NCI-H2029 (cell line): ENCODE measurements at places on chromosomes 1 and 21.

DNA sequence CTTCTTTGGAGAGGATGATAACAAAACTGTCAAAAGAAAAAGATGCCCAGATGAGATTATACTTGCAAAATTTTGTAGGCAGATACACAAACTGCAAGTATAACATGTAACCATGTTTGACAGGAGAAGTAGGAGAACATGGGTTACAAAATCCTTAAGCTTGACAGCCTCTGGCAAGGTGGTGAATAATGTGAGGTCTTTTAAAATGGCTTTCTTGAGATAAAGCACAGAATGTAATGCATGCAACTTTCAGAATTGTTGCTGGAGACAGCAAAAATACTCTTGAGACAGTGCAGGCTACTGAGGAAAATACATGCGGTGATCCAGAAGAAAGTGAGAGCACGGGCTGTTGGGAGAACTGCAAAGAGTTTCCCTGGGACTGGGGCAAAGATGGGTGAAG, 24.7 kb downstream of the DNAJC6 start:
- no peak for DNase-seq

GRCh38 chr1:15345705-15346345, 63.9 kb upstream of the EFHD2 start:
- DNase-seq = no peak

DNA sequence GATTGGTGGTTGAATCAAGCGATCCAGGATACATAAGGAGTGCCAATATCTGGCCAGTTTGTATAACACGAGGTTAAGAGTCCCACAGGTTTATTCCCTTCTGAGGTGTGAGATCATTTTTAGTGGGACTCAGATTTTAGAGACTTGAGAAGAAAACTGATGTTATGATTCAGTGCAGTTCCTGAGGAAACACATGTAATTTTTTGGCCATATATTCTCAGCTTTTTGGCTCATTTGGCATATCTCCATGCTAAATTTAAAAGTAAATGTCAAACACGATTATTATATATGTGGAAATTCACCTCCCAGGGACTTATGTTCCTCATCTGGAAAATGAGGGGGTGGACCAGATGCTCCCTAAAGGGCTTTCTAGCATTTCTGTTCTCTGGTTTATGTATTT, 39.2 kb upstream of the SERBP1 start:
- no peak for DNase-seq

DNA sequence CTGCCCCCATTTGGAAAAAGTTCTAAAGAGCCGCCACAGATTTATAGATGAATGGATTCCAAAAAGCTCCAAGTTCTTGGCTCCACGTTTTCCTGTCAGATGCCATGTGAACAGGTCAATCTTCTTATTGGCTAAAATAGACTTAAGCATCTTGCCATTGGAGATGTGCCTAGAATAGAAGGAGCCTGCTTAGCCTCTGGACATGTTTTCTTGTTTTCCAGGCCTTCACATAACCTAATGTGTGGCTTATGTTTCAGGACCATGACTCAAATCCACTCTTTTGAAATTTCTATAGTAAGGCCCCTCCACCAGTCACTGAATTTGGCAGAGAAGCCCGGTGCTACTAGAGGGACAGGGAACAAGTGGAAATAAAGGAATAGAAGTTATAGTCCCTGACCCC, 31.5 kb downstream of the PHC2 start:
- DNase-seq = no peak

GRCh38 chr1:183032122-183032921, 9.1 kb downstream of the LAMC1 start:
- no peak for DNase-seq

DNA sequence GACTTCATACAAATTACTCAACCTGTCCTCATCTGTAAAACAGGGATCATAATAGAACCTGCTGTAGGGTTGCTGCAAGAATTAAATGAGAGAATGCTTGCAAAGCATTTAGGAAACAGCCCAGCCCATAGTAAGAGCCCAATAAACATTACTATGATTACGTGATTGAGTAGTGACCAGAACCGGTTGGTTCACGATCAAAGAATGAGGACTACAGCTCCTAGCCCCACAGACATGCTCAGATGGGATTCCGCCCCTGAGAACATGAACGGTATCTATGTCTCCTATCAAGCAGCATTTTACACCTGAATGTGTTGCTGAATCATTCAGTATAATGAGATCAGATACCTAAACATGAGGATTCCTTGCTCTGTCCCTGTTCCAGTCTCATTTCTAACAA, 104.8 kb upstream of the ZNF648 start:
- no peak for DNase-seq

- DNase-seq = no peak
Observed at GRCh38 chr1:38690790-38691449, 168.7 kb downstream of the RRAGC start.

DNA sequence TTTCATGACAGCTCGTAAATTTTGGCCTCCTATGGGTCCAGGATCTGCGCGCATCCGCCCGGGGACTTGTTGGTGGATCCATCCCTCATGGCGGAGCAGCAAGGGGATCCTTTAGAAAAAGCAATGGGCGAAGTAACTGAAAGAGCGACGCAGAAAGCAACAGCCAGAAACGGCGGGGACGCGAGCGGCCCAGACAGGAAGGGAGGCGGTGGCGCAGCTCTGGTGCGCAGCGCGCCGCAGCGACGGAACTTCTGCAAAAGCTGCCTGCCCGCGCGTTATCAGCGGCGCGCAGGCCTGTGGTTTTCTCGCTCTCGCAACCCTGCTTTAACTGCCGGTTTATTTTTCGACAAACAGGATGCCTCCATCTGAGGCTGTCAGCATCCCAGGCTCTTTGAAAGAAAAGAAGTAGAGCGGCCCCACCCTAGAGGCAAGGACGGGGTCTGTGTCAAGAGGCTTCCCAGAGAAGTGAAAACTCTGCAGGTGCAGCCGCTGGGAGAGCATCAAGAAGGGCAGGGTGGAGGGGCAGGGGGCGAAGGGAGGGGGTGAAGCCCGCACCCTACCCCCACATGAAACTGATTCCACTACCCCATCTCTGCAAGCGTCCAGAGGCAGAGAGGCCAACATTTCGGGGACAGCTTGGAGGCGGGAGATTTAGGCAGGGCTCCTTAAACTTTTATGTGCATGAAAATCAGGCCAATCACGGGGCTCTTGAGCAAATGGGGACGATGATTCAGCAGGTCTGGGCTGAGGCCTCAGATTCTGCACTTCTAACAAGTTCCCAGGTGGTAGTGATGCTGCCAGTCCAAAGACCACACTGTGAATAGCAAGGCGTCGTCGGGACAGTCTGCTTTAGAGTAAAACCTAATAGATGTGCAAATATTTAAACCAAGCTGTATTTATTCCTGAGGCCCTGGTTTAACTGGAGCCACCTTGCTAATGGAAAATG, 22.2 kb downstream of the RUNX1 start:
- no peak for DNase-seq

DNA sequence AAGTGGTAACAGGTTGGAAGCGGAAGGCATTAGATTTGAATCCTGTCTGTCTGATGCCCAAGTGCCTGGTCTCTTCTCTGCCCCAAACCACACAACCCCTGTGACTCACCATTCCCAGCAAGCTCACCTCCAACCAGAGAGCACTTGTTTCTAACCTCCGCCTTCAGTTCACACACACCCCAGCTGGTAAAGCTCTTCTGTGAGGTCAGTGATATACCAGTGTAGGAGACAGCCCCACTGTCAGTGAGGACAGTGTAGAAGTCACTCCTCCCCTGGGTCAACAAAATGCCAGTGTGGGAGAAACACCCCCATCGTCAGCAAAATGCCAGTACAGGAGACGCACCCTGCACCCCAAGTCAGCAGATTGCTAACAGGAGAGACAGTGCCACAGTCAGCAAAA, 2.6 kb downstream of the RIMS3 start:
- DNase-seq = no peak

- DNase-seq = no peak
Observed at GRCh38 chr1:13699510-13699909, 478 bp upstream of the PRDM2 start.

GRCh38 chr1:30670240-30671060, 52.9 kb downstream of the MATN1 start:
- DNase-seq = no peak

- no peak for DNase-seq
Observed at GRCh38 chr1:43056981-43057391, 98.3 kb upstream of the SLC2A1 start.

DNA sequence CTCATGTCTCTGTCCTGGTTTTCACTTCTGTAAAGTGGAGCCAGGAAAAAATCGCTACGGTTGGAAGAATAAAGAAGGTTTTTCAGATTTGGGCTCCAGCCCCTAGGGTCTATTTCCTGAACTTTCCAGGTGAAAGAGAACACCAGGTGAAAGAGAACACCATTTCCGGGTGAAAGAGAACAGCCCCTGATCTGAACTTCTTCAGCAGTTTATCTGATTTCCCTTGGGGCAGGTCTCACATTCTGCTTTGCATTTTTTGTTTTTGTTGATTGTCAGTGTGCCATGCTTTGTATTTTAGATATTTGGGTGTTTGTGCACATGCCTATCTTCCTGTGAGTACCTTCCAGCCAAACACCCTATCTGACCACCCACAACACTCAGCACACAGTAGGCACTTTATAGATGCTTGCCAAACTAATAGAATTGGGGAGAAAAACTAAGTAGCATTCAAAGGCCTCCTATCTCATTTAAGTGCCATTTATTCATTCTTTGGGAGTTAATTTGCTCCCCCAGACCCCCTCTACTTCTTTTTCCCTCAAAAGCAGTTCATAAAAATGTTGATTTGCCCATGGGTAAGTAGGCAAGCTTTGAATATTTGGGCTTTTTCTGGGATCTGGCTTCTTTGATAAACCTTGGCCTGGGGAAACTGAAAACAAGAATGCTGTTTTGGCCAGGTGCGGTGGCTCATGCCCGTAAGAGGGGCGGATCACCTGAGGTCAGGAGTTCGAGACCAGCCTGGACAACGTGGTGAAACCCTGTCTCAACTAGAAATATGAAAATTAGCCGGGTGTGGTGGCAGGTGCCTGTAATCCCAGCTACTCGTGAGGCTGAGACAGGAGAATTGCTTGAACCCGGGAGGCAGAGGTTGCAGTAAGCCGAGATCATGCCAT, 2.2 kb downstream of the NAV1 start:
- no peak for DNase-seq

- DNase-seq = no peak
Observed at GRCh38 chr1:172578586-172578985, 45.6 kb downstream of the SUCO start.

GRCh38 chr1:23422941-23423340, 1.6 kb downstream of the TCEA3 start:
- DNase-seq = no peak

- DNase-seq = no peak
Observed at GRCh38 chr21:42081138-42081537, 10.0 kb downstream of the UMODL1 start.

DNA sequence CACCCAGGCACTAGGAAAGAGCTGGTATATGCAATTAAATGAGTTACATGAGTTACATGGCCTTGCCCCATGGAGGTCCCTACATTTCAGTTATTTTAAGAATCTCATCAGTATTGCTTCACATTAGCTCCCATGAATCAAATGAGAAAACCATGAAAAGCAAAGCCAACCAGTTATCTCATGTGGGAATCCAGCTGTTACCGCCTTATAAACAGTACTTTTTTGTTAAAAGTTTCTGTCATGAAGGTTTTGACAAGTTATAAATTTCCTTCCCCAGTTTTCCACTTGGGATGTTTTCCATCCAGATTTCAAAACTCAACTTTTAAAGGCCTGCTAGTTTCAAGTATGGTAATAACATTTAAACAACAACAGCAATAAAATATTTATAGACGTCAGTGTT, 544.8 kb downstream of the NUF2 start:
- DNase-seq = no peak

DNA sequence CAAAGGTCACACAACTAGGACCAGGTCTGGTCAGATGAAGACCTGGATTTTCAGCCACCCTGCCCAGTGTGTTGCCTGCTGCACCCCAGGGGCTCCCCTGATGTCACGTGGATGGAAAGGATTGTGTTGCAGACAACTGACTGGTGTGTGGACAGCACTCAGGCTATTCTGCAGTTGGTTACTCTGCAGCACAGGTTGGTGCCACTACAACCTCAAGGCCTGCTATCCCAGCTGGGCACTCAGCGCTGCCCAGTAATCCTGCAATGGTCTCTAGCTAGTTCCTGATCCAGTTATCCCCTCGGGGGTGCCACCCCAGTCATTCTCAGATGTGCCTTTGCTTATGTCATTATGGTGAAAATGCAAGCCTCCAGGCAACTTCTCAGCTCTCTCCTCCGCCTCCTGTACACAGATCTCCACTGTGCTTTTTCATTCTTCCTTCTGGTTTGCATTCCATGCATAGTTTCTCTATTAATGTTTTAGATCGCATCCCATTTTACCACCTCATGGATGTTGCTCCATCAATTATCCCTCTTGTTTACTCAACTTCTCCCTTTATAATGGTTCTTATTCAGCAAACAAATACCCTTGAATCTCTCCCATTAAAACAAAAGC, 503.2 kb upstream of the CAMK1G start:
- DNase-seq = no peak

- no peak for DNase-seq
Observed at GRCh38 chr1:35640380-35641232, 720 bp downstream of the PSMB2 start.

GRCh38 chr1:6082430-6082971, 36.8 kb downstream of the KCNAB2 start:
- no peak for DNase-seq

DNA sequence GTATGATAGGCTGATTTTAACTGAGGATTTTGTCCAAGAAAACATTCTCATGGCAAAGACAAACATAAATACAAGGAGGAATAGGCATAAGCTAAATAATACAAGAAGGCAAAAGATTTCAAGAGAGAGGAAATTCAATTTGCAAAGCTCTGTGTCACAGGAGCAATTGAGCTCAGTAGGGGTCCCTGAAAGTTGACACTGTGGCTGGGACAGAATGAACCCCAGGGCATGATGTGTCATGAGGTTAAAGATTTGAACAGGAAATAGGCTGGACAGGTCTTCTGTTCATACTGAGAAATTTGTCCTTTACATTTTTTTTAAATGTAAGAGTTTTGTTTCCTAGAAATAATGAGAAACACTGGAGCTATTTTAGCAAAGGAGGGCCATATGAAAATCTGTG, 555.4 kb upstream of the NEGR1 start:
- no peak for DNase-seq

DNA sequence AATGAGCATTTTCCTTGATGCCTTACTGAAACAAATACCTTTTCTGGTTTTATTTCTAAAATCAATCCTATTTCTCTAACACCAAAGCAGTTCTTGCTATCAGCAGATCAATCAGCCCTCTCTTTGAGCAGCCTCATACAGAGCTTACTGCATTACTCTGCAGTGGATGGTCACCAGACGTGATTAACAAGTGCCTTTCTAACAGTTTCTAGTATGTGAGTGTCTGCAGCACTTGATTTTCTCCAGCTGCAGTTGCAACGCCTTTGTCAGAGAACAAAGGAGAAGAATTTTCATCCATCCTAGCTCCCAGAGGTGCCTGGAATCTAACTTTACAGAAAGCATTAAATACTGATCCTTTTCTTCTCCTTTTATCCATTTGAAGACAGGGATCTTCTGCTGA, 177.3 kb upstream of the SGIP1 start:
- DNase-seq = no peak
